ENCODE measurements at places on chromosomes 5 and 9.

GRCh38 chr5:145902421-145902820 is 29.6 kb upstream of the GRXCR2 start:
- DNase-seq: no peak

- no peak for DNase-seq
Observed at GRCh38 chr9:3936520-3937235, 363.2 kb downstream of the GLIS3 start.

DNA sequence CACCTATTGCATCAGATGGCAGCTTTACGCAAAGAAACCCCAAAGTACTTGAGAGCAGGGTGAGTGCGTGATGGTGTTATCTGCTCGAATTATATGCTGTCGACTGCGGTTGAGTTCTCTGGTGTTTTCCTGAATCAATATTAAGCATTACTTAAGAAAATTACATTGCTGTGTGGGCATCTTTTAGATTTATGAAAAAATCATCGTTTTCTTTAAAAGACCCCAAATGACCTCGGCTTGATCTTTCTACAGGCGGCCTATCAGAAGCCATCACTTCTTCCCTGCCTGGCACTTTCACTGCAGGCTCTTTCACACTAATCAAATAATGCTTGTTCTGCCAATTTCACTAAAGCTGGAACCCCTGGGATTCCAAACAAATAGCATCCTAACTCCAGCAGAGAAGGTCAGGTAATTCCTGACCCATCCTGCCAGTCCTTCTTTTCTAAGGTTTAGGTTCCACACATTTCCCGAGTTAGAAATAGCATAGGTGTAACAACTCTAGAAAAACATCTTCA is 1.7 kb downstream of the UBE2QL1 start:
- no peak for DNase-seq

GRCh38 chr9:26742828-26743476 is 149.7 kb downstream of the CAAP1 start:
- no peak for DNase-seq

DNA sequence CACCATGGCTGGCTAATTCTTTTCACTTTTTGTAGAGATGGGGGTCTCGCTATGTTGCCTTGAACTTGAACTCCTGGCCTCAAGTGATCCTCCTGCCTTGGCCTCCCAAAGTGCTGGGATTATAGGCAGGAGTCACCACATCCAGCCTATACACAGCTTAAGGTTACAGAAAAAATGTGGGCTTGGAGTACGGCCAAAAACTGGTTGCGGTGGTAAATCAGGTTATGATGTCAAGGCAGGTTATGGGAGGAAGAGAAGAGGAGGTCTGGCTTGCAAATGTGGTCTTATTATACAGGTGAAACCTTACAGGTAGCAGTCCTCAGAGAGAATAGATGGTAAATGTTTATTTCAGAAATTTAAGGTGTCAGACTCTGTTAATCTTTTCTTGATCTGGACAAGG is 30.7 kb upstream of the SYK start:
- no peak for DNase-seq

GRCh38 chr9:98410185-98410697 is 154.8 kb upstream of the TBC1D2 start:
- DNase-seq: peak; percentile 38

DNA sequence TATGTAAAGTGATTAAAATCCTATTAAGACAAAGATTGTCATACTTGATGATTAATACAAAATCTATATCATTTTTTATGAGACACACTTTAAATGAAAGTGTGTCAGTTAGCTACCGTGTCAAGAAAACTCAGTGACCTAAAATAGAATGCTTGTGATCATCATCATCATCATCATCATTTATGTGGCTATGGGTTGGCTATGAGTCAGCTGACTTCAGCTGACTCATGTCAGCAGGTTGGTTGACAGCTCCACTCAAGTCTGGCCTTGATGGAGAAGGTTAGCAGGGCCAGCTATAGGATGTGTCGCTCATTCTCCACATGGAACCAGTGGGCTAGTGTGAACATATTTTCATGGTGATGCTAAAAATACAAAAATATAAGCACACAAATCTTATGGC is 43.8 kb upstream of the ZNF300 start:
- no peak for DNase-seq

DNA sequence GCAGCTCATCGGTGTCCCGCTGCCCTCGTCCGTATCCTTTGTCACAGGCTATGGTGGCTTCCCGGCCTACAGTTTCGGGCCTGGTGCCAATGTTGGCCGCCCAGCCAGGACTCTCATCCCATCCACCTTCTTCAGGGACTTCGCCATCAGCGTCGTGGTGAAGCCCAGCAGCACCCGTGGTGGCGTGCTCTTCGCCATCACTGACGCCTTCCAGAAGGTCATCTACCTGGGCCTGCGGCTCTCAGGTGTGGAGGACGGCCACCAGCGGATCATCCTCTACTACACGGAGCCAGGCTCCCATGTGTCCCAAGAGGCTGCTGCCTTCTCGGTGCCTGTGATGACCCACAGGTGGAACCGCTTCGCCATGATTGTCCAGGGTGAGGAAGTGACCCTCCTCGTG is 41.9 kb downstream of the COL15A1 start:
- no peak for DNase-seq

GRCh38 chr5:172999372-172999973 is 15.9 kb downstream of the ATP6V0E1 start:
- no peak for DNase-seq

GRCh38 chr5:149381261-149381985 is 2.3 kb upstream of the IL17B start:
- DNase-seq: no peak

DNA sequence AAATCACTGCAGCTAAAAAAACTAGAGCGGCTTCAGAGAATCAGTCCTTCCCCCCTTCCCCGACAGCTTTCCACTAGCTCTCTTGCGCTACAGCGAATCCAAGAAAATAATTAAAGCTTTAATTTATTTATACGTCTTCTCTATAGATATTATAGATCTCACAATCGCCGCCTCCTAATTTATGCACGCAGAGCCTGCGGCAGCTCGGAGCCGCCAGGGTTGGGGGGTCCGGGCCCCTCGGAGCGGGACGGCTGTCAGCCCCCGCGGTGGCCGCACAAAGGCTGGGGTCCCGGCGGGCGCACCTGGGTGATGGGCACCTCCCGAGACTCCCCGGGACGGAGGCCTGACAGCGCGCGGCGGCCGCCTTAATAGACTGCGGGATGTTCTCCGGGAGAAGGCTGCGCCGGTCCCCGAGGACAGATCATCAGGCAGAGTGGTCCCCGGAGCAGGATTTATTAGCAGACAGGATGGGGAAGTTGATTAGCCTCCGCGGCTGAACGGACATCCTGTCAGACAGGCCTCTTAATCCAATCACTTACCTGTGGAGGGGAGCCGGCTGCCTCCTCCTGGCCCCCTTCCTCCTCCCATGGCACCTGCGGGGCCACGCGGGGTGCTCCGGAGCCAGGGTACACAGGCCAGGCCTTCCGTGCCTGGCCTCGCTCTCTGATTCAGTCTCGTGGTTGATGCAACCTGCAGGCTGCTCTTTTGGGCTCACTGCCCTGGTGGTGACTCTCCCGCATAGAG is 166.8 kb downstream of the MELK start:
- peak; percentile 82 for DNase-seq

DNA sequence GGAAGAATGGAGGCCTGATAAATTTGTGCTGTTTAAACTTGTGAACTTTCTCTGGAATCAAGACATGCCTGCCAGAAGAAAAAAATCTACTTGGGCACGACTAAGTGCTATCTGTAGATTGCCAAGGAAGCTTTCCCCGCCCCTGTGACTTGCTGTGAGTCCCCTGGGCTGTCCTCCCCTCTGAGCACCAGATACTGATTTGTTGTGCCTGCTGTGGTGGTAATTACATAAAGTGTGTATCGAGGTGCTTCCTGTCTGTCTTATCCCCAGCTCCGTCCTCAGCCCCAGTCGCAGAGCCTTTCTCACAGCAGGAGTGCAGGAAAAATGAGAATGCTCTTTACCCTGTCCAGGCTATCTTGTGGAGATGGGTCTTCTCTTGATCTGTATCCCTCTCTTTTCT is 53.9 kb downstream of the TRIO start:
- peak; percentile 19 for DNase-seq

GRCh38 chr5:53063176-53063575 is 46.4 kb downstream of the MOCS2 start:
- DNase-seq: no peak

GRCh38 chr5:111173476-111173875 is 50.7 kb upstream of the CAMK4 start:
- no peak for DNase-seq

- DNase-seq: peak; percentile 24
Observed at GRCh38 chr9:137319739-137320551, 17.9 kb upstream of the NRARP start.

DNA sequence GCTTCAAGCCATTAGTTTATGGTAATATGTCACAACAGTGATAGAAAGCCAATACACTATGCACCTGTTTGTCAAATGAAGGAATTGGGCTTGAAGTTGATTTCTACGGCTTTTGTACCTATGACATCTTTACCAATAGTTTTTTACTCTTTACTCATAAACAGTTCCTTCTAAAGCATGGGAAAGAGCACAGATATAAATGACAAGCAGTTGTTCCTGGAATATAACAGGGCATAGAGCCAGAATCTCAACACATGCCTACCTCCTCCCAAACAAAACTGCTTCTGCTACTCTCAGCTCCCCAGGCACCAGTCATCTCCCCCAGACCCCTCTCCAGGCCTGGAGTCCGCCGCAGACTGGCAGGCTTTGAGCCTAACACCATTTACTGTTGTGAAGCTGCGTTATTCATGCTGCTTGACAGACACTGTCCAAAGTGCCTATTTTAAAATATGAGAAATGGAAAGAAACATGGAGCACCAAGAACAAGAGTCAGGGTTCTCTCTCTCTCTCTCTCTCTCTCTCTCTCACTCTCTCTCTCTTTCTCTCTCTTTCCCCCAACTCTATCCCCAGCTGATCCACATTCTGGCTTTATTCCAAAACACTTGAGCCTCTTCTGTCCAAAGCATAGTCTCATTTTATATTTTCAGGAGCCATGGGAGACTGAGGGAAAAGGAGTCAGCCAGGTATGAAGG is 111.6 kb downstream of the ADRB2 start:
- DNase-seq: no peak

DNA sequence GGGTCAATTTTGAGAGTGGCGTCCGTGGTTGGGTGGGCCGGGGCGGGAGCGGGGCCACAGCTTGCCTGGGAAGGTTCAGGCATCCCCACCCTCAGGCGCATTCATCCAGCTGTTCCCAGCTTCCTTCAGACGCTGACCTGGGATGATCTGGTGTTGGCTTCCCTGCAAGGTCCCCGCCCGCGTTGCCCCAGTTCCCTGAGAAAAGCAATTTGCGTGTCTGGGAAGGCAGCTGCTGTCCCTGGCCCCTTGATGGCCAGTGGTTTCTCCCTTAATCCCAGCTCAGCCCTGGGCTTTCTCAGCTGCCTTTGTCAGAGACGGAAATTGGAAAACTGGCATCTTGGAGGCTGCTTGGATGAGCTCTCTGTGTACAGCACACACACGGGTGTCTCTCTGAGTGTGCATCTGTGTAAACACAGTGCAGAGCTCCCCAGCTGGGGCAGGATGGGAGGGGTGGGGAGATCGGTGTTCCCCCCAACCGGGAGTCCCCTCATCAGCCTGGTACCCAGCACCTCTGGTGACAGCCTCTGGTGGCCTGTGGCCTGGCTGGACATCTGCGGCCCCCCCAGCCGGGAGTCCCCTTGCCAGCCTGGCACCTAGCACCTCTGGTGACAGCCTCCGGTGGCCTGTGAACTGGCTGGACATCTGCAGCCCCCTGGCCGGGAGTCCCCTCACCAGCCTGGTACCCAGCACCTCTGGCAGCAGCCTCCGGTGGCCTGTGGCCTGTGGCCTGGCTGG is 94.0 kb downstream of the COL5A1 start:
- DNase-seq: no peak

GRCh38 chr9:95785209-95785608 is 90.3 kb upstream of the ERCC6L2 start:
- DNase-seq: no peak

- DNase-seq: no peak
Observed at GRCh38 chr9:137832191-137832700, 45.3 kb upstream of the CACNA1B start.
